ENCODE measurements at places on chromosomes 3 and 15. TPM values are rescaled to one million over a fixed set of nuclear protein-coding genes. Genes with fewer than 3 reads are reported as not detected.

The MESP2 gene
- not detected for total RNA-seq

The GPD1L gene
- 14.4 TPM for total RNA-seq

The CADM2 gene
- total RNA-seq, result 0.21 TPM

The GATA2 gene
- total RNA-seq, result not detected

- no peaks in the 10 kb centered on the region for H3K36me3 ChIP-seq
- no peaks in the 10 kb centered on the region for H3K4me1 ChIP-seq
- no peak overlapping the region for H3K4me3 ChIP-seq
Observed at GRCh38 chr15:66876731-66877476, 174.9 kb downstream of the SMAD6 start.

DNA sequence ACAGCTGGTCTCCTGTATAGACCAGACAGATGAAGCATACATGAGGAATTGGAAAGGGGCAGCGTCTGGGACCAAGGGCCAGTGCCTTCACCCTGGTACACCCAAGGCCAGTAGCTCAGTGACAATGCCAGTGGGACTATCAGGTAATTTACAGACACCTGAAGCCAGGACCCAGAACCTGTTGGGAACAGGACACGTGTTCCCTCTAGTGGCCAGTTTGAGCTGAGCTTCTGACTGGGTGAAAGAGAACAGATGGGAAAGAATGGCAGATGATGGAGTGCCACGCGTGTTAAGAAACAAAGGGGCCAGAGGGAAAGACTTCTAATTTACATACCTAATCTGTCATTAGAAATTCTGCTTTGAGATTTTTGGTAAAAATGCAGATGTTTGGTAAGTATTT, 5.1 kb upstream of the SLC25A38 start:
- H3K27me3 ChIP-seq, result no peaks in the 10 kb centered on the region
- H3K4me1 ChIP-seq, result peaks cover 4% of the 10 kb centered on the region
- H3K36me3 ChIP-seq, result no peaks in the 10 kb centered on the region
- no peak overlapping the region for H3K4me3 ChIP-seq
- peak; percentile 45 for DNase-seq
- no peak overlapping the region for H3K27ac ChIP-seq

DNA sequence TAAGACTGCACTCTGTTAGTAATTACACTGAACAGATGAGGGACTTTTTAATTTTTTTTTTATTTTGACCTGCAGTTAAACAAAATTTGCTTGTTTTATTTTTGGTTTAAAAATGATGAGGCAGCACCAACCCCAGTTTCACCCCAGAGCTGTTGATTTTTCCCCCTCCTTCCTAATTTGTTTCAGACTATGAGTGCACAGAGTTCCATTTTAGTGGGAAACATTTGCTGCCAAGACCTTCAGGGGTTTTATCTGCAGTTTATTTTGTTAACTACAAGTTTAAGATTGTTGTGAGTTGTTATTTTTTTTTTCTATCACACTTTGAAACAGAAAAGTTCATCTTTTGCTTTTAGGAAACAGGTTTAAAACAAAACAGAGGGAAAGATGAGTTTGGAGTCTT, 455.9 kb upstream of the NR2F2 start:
- H3K27me3 ChIP-seq, result no peaks in the 10 kb centered on the region
- H3K27ac ChIP-seq, result no peak overlapping the region
- no peak overlapping the region for H3K4me3 ChIP-seq

DNA sequence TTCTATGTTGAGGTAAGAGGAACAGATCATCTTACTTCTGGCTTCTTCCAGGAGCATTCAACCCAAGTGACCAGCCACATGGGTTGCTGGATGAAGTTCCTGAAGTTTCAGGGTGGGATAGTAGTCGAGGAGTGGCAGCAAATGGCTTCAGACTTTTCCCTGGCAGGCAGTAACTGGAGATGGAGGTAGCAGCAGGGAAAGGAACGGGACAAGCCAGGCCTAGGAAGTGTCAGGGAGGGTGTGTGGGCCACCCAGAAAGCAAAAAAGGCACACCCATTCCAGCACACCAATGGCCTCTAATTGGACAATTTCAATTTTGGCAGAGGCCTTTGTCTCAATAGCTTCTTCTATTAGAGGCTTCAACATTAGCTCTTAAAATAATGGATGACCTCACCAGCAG, 498.6 kb upstream of the ATP11B start:
- H3K36me3 ChIP-seq, result no peaks in the 10 kb centered on the region
- no peak overlapping the region for H3K4me3 ChIP-seq
- no peaks in the 10 kb centered on the region for H3K4me1 ChIP-seq
- no peak overlapping the region for H3K27ac ChIP-seq
- H3K27me3 ChIP-seq, result no peaks in the 10 kb centered on the region
- no peak for DNase-seq

DNA sequence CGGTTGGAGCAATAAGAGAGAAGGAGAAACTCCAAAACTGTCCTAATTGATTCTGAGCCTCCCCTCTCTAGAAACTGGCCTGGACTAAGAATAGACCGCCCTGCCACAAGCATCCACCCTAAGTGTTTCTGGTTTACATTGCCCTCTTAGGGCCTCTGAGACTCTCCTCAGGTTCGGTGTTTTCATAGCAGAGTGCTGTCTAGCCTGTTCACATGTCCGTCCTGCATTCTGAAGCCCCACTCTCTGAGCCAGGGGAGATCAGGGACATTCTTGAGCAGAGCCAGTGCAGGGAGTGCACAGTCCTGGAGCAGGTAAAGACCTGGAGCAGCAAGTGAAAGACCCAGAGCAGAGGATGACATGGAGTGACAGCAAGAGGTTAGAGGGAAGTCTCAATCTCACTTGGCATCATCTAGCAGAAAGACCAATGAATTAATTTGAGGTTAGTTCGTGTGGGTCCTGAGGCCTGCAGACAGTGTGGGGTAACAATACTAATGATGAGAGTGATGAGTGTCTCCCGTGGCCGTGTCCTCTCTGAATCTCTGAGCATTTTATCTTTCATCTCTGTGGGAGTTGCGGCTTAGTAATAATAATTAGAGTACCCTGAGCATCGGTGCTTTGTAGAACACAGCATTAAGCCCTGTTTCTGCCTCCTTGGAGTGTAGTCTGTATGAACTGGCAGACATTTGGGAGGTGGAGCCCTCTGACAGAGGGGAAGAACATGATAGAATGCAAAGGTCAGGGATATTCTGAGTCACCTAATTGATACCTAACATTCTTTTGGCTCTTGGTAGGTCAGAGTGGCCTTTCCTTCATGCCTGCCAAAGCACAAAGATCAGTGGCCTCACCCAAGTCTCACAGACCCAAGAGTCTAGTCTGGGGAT, 24.6 kb downstream of the MAPKBP1 start:
- peaks cover 19% of the 10 kb centered on the region for H3K4me1 ChIP-seq
- DNase-seq, result no peak
- H3K4me3 ChIP-seq, result no peak overlapping the region
- no peaks in the 10 kb centered on the region for H3K27me3 ChIP-seq

GRCh38 chr15:94203306-94203705, 28.1 kb upstream of the MCTP2 start:
- peaks cover 52% of the 10 kb centered on the region for H3K27me3 ChIP-seq
- no peak for DNase-seq
- no peak overlapping the region for H3K27ac ChIP-seq
- peaks cover 22% of the 10 kb centered on the region for H3K4me1 ChIP-seq
- H3K36me3 ChIP-seq, result no peaks in the 10 kb centered on the region

DNA sequence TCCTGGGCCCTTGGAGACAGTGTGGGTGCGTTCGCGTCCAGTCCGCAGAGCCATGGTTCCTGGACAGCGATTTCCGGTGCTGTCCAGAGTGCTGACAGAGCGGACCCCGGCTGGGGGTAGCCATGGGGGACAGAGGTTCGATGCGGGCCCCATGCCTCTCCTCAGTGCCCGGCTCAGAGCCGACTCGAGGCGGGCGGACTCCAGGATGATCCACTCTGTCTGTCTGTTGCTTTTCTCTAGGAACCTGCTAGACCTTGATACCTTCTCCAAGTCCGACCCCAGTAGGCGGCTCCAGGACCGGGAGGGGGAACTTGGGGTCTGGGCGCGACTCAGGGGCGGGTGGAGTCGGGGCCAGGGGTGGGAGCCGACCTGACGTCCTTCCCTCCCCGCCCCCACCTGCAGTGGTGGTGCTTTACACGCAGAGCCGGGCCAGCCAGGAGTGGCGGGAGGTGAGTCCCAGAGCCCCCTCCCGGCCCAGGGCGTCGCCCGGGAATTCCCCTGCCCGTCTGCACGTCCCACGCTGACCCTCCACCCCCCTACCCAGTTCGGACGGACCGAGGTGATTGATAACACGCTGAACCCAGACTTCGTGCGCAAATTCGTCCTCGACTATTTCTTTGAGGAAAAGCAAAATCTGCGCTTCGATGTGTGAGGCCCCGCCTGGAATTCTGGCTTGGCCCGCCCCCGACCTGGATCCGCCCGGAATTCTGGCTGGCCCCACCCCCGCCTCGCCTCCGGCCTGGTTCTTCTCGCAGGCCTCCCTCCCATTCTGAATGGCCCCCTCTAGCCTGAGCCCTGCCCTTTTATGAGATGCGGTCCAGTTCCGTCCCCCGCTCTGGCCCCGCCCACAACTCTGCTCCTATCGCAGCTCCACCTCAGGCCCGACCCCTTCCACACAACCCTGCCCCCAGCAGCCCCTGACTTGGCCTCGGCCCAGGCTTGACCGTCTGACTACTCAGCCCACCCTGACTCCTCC, 1.0 kb downstream of the CPNE9 start:
- H3K36me3 ChIP-seq, result peaks cover 19% of the 10 kb centered on the region
- H3K4me1 ChIP-seq, result peaks cover 2% of the 10 kb centered on the region
- H3K27me3 ChIP-seq, result peaks cover 31% of the 10 kb centered on the region

DNA sequence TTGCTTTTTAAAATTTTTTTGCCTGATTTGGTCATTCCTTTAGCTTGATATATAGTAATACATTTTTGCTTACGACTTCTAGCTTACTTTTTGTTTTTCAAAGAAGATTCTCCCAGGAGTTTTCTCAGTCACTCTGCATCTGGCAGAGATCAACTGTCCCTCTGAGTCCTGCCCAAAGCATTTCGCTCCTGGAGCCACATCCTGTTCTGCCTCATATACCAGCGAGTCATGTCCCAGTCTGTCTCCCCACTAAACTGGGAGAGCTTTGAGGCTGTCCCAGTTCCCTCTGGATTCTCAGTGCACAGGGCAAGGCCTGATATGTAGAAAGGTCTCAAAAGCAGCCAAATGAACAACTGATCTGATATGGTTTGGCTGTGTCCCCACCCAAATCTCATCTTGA, 326.3 kb downstream of the ARRDC4 start:
- no peaks in the 10 kb centered on the region for H3K4me1 ChIP-seq
- peaks cover 59% of the 10 kb centered on the region for H3K27me3 ChIP-seq
- H3K27ac ChIP-seq, result no peak overlapping the region
- no peak overlapping the region for H3K4me3 ChIP-seq

DNA sequence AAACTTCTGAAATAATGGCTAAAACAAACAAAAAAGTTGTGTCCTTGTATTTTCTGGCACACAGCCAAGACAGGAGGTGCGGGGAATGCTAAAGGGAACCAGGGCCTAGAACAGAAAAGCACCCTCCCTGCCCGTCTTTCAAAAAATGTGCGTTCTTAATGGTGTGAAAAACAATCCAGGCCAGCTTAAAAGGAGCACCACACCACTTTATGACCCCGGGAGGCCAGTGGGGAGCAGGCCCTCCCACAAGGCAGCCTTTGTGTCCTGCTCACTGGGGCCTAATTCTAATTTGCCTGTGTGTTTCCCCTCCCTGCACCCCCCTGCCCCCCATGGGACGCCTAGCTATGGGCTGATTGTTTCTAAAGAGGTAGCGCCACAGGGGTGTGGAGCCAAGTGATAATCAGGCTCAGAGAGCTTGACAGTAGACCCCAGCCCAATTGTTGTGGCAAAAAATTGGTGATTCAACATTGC, 181.4 kb downstream of the GREM1 start:
- H3K4me3 ChIP-seq, result no peak overlapping the region
- H3K27ac ChIP-seq, result no peak overlapping the region
- H3K36me3 ChIP-seq, result no peaks in the 10 kb centered on the region
- H3K4me1 ChIP-seq, result no peaks in the 10 kb centered on the region
- no peak for DNase-seq
- peaks cover 7% of the 10 kb centered on the region for H3K27me3 ChIP-seq

- H3K27me3 ChIP-seq, result peaks cover 21% of the 10 kb centered on the region
- H3K4me3 ChIP-seq, result no peak overlapping the region
- no peak for DNase-seq
- no peaks in the 10 kb centered on the region for H3K36me3 ChIP-seq
Observed at GRCh38 chr15:37078566-37078965, 21.8 kb downstream of the MEIS2 start.

- no peak overlapping the region for H3K27ac ChIP-seq
- no peak overlapping the region for H3K4me3 ChIP-seq
- no peaks in the 10 kb centered on the region for H3K36me3 ChIP-seq
- no peak for DNase-seq
Observed at GRCh38 chr15:68592054-68592453, 13.3 kb downstream of the CORO2B start.

DNA sequence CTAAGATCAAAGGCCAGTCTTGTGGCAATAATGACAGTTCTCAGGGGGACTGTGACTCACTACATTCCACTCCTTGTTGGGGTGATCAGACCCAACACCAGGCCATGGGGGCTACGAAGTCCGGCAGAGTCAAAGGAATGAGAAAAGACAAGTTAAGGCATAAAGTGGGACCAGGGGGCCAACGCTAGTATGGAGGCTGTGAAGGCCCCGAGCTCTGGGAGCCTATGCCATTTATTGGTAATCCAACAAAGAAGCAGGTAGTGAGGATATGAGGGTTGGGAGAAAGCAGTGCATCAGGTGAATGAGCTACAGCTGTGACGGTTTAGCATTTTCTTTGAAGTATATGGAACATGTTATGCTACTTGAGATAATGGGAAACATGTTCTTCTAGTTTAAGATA, 104.4 kb upstream of the C2CD4B start:
- peaks cover 4% of the 10 kb centered on the region for H3K27me3 ChIP-seq
- H3K27ac ChIP-seq, result no peak overlapping the region
- H3K4me1 ChIP-seq, result no peaks in the 10 kb centered on the region
- no peak overlapping the region for H3K4me3 ChIP-seq

DNA sequence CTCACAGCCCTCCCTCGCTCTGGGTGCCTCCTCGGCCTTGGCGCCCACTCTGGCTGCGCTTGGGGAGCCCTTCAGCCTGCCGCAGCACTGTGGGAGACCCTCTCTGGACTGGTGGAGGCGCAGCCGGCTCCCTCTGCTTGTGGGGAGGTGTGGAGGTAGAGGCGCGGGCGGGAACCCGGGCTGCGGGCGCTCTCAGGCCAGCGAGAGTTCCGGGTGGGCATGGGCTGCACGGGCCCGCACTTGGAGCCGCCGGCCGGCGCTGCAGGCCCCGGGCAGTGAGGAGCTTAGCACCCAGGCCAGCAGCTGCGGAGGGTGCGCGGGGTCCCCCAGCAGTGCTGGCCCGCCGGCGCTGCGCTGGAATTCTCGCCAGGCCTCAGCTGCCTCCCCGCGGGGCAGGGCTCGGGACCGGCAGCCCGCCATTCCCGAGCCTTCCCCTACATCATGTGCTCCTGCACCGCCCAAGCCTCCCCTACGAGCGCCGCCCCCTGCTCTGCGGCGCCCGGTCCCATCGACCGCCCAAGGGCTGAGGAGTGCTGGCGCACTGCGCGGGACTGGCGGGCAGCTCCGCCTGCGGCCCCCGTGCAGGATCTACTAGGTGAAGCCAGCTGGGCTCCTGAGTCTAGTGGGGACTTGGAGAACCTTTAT, 46.0 kb upstream of the GSK3B start:
- no peaks in the 10 kb centered on the region for H3K27me3 ChIP-seq
- H3K36me3 ChIP-seq, result no peaks in the 10 kb centered on the region
- peaks cover 1% of the 10 kb centered on the region for H3K4me1 ChIP-seq
- no peak overlapping the region for H3K27ac ChIP-seq
- no peak for DNase-seq

- no peak for DNase-seq
- peaks cover 9% of the 10 kb centered on the region for H3K36me3 ChIP-seq
- peaks cover 30% of the 10 kb centered on the region for H3K4me1 ChIP-seq
- no peak overlapping the region for H3K4me3 ChIP-seq
Observed at GRCh38 chr3:73068419-73068818, 7.0 kb downstream of the EBLN2 start.

Measured in activated naive CD8-positive, alpha-beta T cell treated with anti-CD3 and anti-CD28 coated beads for 36 hours (primary cell).